ENCODE measurements at places on chromosomes 5 and 9. TPM values are rescaled to one million over a fixed set of nuclear protein-coding genes. Genes with fewer than 3 reads are reported as not detected.

DNA sequence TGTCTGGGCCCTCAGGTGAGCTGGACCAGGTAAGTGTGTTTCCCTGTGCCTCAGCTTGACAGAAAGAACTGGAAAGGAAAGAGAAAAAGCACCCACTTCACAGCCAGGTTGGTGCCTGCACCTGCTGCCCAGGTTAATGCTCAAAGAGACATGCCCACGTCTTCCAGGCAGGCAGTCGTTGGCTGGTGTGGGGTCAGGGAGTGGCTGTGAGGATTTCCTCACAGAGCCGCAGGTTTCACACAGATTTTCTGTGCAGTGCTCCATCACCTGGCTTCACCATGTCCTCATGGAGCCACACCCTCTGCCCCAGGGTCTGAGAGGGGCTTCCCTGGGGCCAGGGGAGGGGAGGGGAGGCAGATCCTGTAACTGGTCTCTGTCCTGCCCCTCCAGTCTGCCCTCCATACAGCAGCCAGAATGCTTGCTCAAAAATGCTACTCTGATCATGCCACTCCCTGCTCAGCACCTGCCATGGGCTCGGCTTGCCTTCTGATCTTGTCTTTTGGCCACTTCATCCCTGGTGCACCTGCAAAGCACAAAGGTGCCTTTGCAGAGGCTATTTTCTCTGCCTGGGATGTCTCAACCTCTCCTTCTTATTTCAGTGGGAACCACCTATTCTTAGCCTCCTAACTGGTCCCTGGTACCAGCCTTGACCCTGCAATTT lies 82.5 kb upstream of the UBTD2 start:
- DNase-seq = no peak
- no peaks in the 10 kb centered on the region for H3K4me1 ChIP-seq
- no peaks in the 10 kb centered on the region for H3K36me3 ChIP-seq
- H3K27me3 ChIP-seq = no peaks in the 10 kb centered on the region
- H3K27ac ChIP-seq = no peak overlapping the region
- no peak overlapping the region for H3K4me3 ChIP-seq

Gene C5
- total RNA-seq = 485 TPM

GRCh38 chr9:98284754-98285153 lies 29.3 kb upstream of the TBC1D2 start:
- H3K27me3 ChIP-seq = no peaks in the 10 kb centered on the region
- no peak for DNase-seq
- H3K36me3 ChIP-seq = no peaks in the 10 kb centered on the region
- no peak overlapping the region for H3K27ac ChIP-seq

DNA sequence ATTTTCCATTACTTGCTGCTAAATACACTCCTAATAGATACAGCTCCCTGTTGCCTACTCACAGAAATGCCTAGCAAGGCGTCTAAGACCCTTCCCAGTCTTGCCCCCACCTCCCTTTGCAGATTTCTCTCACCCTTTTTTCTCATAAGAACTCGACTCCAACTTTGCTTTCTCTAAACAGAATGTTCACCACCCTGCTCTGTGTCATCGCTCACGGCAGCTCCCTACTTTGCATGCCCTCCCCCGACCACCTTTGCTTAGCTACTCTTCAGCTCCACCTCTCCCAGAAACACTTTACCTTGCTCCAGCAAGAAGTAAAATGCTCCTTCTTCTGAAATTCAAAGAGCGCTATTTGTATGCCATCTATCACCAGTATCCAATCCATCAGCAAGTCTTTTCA lies 15.2 kb upstream of the PPP1R2B start:
- no peaks in the 10 kb centered on the region for H3K36me3 ChIP-seq
- no peaks in the 10 kb centered on the region for H3K27me3 ChIP-seq
- H3K4me1 ChIP-seq = no peaks in the 10 kb centered on the region
- no peak overlapping the region for H3K4me3 ChIP-seq

Gene S100Z
- total RNA-seq = 0.33 TPM

Measured in liver (tissue), 10 donors.